ENCODE measurements at places on chromosomes 5 and 9.
A peak's percentile ranks its signal among the peaks of the same experiment; 100 is the strongest.

DNA sequence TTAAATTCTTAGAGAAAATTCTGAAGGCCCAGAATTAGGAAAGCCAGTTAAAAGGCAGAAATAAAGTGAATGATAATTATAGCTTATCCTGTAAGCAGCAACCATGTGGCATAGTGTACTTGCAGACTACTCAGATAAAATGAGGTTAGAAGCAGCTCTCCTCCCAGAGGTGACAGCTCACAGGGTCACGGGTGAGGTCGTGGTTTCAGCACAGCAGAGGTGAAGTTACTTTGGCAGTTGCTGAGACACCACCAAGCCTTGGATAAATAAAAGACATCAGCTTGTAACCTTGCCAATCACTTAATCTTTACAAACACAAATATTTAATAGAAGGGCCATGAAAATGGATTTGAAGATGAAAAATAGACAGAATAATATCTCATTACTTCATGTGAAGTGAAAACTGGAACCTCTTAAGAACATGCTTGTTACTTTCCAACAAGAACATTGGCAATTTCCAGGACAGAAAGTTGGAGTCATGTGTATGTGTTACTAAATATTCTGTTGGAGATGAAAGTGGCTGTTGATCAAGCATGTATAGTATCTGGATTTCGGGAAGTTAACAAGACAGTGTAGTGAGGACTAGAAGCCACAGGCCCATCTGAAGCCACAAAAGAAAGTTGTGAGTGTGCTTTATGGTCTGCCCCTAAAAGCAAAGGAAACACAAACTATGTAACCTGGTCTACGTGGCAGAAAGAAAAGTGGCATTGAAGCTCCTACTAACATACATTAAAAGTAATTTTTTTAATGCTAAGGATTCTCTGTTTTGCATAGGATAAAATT is 134.4 kb downstream of the ERCC6L2 start:
- DNase-seq, result no peak

DNA sequence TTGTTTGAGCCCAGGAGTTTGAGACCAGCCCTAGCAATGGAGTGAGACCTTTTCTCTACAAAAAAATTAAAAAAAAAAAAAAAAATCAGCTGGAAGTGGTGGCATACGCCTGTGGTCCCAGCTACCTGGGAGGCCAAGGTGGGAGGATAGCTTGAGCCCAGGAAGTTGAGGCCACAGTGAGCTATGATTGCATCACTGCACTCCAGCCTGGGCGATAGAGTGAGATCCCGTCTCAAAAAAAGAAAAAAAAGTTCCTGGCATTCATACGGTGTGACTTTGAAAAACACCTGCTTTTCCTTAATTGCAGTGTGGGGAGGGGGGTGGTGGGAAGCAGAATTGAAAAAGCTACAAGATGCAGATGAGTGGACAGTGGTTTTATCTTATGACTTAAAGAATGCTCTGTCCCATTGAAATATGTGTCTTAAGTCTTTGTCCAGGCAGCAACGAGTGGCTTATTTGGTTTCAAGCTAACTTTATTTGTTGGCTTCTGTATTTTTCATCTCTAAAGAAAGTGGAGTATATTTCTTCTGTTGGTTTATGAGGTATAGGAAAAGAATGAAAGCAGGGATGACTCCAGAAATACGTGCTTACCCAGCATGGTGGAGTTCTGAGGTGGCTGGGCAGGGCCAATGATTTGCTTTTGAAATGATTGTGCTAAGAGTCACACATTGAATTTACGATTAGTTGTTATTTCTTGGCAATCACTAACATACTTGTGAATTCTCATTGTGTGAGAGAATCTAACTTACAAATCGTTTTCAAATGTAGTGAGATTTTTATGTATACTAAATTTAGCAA is 27.8 kb downstream of the ROPN1L start:
- no peak for DNase-seq

DNA sequence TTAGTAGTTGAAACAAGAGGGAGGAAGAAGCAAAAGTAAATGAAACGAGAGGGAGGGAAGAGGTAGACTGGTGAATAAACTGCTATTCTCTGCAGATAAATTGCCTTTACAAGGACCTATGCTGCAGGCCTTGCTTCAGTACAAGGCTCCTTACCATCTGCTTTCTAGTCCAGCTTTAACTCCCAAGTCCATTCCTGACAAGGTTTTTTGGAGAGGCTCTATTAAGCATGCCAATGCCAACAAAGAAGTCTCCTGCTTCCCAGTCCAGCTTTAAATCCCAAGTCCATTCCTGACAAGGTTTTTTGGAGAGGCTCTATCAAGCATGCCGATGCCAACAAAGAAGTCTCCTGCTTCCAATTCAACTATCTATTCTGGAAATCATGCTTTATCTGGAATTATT is 244.9 kb downstream of the GABRB2 start:
- DNase-seq, result no peak

DNA sequence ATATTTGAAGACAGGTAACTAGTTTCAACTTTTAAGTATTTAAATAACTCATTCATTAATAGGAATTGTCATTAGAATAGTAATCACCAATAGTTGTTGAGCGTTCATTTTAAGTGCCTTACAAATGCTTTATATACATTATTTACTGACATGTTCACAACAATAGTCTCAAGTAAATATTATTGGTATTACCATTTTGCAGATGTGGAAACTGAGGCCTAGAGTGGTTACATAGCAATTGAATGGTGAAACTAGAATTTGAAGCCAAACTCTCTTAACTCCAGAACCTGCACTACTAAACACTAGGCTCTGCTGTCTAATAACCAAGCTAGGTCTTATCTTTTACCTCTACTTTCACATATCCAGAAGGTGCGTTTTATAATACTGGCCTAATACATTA is 4.8 kb upstream of the HSPA9 start:
- no peak for DNase-seq

- DNase-seq, result no peak
These were observed 145.7 kb downstream of the NXNL2 start for GRCh38 chr9:88680505-88681160.

DNA sequence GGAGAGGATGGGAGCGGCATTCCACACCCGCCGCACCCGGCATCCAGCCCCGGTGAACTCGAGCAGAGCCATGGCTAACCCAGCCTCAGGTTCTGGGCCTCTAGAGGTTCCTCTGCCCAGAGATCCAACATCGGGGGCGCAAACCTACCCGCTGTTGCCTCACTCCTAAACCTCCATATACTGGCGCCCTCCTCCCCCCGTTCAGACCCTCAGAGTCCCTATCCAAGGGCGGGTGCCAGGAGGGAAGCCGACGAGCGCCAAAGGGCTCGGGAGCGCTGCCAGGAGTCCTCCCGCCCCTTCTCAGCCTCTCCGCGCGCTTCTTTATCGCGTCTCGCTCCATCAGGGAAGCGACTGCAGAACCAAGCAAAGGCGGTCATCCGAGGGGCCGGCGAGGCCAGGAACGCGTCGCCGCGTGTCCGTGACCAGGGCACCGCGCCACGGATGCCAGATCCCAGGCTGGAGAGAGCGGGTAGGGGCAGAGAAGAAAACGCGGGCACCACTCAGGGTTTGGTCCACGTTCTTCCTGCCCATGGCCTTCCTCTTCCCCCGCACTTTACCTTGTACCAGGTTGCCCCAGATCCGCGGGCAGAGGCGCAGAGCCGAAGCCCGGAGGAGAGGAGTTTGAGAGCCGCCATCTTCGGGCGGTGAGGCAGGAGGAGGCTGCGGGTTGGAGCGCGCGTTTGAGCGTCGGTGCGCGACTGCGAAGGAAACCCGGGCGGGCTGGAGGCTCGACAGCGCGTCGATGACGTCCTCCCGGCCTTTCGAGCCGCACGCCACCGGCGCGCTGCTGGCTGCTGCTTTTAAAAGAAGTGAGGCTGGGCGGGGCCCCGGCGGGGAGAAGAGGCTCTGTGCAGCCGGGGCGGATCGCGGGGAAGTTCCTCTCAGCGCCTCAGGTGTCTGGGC is at the start of gene OXCT1:
OXCT1 (minus strand) TSS at position 702 of the 903 bp plus-strand sequence; CDS start at position 635, 67 bp downstream.
- DNase-seq, result peak; percentile 93
